ENCODE measurements at places on chromosomes 2 and 18.

DNA sequence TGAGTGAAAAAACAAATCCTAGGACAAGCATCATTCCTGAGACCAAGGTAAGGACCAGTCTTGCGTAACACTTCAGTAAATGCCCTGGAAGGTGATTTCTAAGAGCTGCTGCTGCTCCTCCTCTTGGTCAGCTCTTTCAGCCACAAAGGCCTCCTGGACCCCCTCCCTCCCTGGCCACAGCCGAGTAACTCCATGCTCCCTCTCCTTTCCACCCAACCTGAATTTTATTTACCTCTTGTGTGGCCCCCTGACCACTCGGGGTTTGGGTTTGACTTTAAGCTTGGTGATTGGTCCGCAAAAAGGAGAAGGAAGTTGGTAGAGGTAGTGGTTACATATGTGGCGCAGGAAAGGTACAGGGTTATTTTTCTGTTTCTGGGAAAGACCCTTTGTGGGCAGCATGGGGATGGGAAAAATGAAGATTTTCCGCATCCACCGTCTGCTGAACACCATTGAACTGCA lies 9.2 kb downstream of the HTRA2 start:
- DNase-seq = no peak

DNA sequence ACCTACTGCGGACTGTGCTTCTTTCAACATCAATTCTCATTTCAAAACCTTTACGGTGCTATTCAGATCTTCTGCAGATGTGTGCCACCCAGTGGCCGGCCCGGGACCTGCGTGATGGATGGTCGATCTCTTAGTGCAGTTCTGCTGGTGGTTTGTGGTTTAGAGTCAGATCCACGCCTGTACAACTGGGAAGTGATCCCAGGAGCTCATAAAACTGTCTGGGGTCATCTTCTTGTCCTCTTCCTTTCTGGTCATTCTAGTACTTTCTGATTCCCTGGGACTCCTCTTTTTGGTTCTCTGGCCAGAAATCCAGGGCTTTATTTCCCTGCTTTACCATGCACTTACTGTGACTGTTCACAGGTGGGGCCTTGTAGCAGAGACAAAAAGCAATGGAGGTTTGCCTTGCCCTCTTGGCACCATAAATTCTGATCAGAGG lies 15.8 kb upstream of the SELENOI start:
- peak; percentile 61 for DNase-seq

- no peak for DNase-seq
Observed at GRCh38 chr2:216486708-216487107, 11.9 kb upstream of the RPL37A start.

DNA sequence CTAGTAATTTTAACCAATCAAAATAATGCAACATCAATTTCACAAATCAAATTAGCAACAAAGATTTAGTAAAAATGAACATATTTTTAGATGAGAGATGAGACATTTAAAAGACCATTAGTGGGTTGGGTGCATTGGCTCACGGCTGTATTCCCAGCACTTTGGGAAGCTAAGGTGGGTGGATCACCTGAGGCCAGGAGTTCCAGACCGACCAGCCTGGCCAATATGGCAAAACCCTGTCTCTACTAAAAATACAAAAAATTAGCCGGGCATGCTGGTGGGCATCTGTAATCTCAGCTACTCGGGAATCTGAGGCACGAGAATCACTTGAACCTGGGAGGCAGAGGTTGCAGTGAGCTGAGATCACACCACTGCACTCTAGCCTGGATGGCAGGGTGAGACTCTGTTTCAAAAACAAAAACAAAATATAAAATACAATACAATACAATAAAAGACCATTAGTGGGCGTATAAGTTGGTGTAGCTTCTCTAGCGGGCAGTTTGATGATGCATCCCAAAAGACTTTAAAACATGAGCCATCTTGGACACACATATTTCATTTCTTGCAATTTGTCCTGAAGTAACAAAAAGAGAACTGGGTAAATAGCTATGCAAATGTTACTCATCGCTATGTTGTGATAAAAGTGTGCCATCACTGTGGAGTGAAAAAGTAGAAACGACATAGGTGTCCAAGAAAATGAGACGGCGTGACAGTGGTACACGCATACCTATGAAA lies 101.8 kb downstream of the COL6A3 start:
- no peak for DNase-seq

DNA sequence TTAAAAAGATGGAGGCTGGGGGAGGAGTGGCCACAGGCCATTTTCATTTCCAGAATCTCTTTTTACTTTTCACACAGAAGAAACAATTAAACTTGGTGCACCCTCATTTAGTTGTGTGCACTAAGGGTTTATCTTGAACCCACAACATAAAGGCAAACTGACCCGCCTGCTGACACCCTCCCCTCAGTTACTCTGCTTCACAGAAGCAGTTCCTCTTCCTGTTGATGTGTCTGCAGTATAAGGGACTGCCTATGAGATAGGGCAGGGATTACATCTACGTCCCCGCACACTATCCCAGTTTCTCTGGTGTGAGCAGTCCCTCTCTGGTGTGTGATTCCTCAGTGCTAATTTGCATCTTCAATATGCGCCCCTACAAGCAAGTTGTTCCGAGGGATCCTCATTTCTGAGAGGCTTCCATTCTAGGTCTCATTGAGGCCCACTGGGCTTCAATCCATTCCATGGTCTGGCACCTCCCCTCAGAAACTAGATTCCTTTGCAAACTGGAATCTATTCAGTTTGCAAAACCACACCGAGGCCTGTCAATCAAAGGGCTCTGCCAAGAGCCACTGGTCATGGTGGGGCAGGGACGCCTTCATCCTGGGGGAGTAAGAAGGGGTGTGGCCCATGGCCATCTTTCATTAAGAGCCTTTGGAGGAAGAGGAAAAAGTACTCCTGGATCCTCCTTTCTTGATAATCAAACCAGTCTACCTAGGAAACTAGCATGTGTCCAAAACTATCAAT lies 12.3 kb downstream of the CREG2 start:
- DNase-seq = no peak

DNA sequence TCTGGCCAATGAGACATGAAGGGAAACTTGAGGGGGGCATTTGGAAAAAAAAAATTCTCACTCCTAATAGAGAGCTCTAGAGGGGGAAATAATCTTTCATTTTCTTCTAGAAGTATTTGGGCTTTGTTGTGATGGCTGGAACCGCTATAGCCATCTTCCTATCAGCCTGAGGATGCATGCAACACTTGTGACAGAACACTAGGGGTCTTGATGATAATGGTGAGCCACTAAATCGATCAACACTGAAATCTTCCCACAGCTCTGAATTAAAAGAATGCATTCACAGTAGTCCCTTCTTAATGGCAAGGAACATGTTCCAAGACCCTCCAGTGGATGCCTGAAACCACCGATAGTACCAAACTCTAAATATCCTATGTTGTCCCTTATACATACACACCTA lies 325.3 kb downstream of the LNPK start:
- DNase-seq = no peak

DNA sequence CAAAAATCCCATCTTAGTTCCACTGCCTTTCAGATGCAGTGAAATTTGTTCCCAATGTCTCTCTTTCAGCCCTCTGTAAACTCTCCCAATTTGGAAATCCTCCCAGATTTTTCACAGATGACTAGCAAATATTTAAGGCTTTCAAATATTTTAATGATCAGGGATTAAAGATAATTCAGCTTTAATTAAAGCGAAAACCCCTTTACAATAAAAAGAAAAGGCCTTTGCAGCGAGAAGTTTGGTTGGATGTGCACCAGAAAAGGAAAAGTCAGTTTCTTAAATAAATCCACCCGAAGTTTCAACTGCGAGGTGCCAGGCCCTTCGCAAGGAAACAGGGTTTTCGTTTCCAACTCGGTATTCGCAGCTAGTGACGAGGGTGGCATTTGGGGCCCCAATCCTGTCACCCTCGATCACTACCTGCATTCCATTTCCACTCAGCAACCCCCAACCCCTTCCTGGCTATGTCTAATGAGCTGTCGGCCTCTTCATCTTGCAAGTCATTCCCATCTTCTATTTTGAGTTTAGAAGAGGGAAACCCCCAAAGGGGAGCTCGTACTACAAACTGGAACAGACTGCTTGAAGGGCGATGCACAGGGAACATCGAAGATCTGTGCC lies 1.5 kb downstream of the RAX start:
- no peak for DNase-seq

DNA sequence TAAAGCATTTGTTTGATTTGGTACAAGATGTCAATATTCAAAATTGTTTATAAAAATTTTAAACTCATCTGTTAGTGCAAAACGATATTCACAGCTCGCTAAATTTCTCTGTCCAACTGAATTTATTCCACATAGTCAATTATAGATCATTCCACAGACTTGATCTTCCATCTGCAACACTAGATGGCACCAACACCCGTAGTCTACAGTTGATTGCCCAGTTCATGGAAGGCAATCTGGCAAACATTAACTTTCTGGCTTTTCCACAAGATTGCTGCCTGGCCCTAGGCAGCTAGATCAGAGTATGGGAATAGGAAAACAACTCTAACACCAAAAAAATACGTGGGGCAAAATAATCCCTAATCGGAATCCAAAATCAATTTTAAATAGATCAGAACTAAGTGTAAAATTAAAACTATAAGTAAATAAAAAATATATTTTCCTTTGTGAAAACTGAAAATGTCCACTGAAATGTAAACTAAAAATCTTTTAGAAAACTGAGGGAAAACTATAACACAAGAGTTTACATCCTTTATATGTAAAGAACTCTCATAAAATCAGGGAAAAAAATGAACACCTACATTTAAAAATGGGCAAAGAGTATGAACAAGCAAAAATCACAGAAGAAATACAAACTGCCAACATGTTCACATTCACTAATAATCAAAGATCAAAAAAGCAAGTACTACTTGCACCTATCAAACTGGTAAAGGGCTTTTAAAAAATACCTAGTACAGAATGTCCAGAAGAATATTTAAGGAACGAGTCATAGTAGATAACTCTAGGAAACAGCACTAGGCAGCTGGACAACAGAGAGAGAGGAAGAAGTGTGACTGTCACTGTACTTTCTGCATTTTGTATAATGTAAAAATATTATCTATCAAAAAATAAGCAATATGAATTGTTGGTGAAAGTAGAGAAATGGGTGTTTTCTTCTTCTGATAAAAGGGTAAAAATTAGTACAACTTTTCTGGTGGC lies 35.0 kb downstream of the RTN4 start:
- DNase-seq = peak; percentile 1

DNA sequence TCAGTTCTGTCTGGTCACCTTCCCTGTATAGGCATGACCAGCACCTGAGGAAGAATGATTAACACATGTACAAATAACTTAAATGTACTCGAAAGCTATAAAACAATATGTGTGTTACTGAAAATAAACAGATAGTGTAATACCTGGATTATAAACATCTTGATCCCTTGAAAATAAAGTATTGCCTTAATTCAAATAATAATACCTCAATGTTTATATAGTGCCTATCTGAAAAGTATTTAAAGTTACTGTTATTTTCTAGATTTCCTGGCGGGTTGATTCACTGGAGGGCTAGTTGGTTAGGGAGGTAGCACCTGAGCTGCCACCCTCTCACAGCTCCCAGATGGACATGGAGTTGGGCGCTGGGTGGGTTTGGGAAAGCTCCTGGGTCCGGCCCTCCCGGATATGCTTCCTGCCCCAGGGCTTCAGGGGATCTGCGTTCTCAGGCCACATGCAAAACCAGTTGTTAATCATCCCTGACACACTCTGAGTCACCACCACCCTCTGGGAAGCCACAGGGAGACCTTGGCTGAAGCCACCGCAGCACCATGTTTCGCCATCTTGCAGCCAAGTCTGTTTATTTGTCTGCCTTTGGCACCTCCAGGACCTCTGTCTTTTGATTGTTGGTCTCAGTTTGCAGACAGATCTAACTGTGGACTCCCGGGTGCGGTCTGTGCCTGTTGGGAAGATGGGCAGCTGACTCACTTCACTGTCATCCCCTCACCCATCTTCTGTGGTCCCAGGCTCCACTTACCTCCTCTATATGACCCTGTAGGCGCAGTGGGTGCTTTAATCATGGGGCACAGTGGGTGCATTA lies 35.3 kb downstream of the RAB31 start:
- peak; percentile 76 for DNase-seq

GRCh38 chr2:48221846-48222516 lies 308.0 kb upstream of the STON1 start:
- no peak for DNase-seq

- DNase-seq = no peak
Observed at GRCh38 chr18:13014232-13014631, 23.1 kb downstream of the CEP192 start.

DNA sequence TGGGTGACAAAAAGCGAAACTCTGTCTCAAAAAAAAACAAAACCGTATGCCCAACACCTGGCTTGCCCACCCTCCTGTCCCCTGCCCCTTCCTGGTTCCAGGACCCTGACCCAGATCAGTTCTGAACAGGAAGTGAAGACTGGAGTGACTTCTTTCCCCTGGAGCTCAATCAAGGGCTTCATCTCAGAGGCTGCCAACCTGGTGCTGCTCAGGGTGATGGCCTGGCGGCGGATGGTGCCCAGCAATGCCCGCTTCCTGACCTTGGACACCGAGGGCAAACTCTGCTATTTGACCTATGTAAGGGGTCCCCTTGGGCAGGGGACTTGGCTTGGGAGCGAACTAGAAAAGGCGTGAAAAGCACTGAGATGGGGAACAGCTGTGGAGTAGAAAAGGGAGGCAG lies 5.9 kb downstream of the CATIP start:
- DNase-seq = no peak

DNA sequence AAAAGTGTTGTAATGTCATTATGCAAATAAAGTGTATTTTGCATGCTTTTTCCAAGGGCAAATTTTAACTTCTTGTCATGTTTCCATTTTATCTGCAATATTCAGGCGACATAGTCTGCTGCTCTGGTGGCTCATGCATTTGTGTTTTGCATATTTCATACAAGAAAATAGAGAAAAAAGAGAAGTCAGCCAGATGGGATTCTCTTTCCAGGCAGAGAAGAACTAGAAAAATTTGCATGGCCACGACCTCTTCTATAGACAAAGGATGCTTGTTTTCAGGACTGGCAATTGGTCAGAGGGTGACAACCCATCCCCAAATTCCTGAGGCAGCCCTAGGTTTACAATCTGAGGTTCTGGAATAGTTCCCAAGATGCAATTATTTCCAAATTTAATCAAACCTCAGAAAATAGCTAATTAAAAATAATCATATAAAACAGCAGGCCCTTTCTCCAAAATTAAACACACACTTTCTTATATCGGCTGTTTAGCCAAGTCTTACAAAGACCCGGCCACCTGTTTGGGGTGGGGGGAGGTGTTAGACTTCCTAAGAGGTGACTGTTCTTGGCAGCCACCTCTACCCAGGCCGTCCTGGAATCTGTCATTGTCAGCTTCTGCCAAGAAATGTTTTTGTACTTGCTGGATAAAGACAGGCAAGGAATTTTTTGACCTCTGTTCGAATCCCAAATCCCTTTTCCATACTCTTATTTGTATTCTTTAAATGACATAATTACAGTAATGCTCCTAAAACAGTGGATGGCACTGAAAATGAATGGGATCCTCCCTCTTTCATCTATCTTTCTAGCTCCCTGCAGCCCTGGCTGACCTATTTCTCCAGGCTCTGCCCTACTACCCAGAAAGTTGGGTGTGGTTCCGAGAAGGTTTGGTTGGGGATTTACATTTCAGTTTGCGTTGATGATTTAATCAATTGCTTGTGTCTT lies 20.8 kb upstream of the SOS1 start:
- DNase-seq = no peak

All from T1000 (cell line).